ENCODE measurements at places on chromosomes 12 and 14. TPM values are rescaled to one million over a fixed set of nuclear protein-coding genes. Genes with fewer than 3 reads are reported as not detected.

DNA sequence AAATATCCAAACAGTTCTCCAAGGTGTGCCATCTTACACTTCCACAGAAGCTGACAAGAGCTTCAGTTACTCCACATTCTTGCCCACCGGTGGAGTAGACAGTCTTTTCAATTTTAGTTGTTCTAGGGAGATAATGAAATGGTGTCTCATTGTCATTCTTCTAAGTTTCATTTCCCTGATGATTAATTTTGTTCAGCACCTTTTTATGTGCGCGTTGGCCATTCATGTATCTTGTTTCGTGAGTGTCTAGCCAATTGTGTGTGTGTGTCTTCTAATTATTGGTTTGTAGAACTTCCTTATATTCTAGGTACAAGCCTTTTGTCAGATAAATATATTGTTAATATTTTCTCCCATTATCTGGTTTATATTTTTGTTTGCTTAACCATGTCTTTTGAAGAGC is 63.1 kb downstream of the GLT1D1 start:
- DNase-seq = no peak
- H3K4me1 ChIP-seq = no peaks in the 10 kb centered on the region
- H3K27ac ChIP-seq = no peak overlapping the region

DNA sequence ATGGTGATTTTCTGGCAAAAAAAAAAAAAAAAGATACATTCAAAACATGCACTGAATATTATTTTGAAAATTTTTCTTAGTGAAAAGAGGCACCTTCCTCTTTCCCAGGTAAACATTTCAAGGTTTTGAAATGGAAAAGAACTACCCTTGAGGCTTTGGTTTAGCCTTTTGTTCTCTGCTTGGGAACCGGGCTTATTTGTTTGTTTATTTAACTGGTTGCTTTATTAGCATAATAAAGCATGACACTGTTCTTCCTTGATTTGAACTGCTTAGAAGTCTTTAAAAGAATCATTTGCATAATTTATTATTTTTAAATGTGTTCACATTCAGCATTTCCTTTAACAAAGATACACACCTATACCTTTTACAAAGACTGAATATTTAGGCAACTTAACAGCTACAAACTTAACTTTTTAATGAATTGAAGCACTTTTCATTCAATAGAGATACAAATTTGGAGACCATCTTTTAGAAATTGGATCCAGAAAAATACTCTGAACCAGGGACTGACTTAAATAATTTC is 174.5 kb downstream of the FBXL14 start:
- H3K4me1 ChIP-seq = no peaks in the 10 kb centered on the region
- H3K27ac ChIP-seq = no peak overlapping the region
- H3K36me3 ChIP-seq = no peaks in the 10 kb centered on the region

- no peaks in the 10 kb centered on the region for H3K4me1 ChIP-seq
- no peak overlapping the region for H3K4me3 ChIP-seq
- H3K27ac ChIP-seq = no peak overlapping the region
- no peaks in the 10 kb centered on the region for H3K36me3 ChIP-seq
- H3K27me3 ChIP-seq = no peaks in the 10 kb centered on the region
Observed at GRCh38 chr12:99386907-99387306, 260.6 kb upstream of the GARIN6 start.

The SLC25A47 gene
- total RNA-seq = not detected

The RBP5 gene
- total RNA-seq = not detected

DNA sequence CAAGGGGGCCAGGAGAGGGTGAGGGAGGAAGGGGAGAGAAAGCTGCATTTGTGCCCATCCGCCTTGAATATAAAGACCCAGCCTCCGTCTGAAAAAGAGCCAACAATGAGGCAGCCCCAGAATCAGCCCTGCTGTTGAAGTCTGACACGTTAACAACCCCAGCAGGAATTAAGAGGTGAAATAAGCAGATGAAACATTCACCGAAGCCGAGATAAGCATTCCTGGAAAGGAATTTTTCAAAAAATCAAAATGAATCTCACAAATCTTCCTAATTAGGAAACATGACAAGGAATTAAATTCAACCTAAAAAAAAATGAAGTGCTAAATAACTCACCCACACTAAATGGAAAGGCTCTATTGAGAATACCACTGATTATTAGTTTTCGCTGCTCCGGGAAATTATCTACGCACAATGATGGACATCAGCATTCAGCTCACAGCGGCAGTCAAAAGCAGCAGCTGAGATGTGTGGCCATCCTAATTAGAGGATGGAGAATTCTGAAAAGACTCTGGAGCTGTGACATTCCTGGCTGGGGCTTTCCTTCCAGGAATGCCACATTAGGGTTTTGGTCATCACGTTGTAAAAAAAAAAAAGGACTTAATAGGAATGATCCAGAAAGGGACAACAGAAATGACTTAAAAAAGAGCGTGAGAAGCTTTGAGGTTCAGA is 8.2 kb upstream of the PARP11 start:
- no peak overlapping the region for H3K4me3 ChIP-seq
- H3K27ac ChIP-seq = no peak overlapping the region

DNA sequence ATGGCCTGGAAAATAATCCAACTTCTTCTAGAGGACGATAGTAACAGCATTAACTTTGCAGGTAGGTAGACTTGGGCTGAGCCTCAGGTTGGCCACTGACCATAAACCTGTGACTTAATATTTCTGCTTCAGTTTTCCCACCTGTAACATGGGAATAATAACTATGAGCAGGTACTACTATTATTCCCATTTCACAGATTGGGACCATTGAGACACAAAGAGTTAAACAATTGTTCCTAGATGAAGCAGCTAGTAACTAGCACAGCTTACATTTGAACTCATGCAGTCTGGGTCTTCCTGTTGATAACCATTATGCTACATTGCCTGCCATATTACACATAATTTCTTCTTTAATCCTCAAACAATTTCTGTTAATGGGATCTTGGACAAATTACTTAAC is 217.7 kb downstream of the NUAK1 start:
- no peak for DNase-seq
- no peak overlapping the region for H3K4me3 ChIP-seq
- H3K27me3 ChIP-seq = no peaks in the 10 kb centered on the region
- no peaks in the 10 kb centered on the region for H3K4me1 ChIP-seq
- no peak overlapping the region for H3K27ac ChIP-seq

The SERPINA10 gene
- not detected for total RNA-seq

- DNase-seq = no peak
- H3K36me3 ChIP-seq = no peaks in the 10 kb centered on the region
- no peak overlapping the region for H3K4me3 ChIP-seq
- H3K27ac ChIP-seq = no peak overlapping the region
- peaks cover 13% of the 10 kb centered on the region for H3K4me1 ChIP-seq
Observed at GRCh38 chr14:73370561-73370960, 87.8 kb downstream of the NUMB start.

DNA sequence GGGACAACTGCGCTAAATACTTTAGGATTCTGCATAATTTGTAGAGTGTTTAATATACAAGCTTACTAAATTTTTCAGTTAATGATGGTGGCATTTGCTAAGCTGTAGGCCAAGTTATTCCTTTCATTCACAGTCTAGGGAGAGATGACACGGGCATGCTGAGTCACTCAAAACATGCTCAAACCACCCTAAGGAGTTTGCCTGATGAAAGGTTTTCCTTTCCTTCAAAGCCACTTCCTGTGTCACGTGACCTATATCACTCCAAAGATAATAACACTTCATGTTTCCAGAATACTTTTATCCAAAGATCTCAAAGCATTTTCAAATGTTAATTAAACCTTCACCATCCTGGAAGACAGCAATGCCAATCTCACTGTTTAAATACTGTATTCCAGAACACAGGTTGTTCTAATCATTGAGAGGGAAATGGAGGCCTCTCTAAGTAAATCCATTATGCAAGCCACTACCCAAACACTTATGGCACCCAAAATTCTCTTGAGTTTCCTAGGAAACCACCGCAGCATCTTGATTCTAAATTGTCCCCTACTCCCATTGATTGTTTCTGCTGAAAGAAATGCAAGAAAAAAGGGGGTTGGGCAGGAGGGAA is 207.0 kb upstream of the CDKN3 start:
- H3K27ac ChIP-seq = no peak overlapping the region
- no peaks in the 10 kb centered on the region for H3K4me1 ChIP-seq
- no peak for DNase-seq
- H3K27me3 ChIP-seq = no peaks in the 10 kb centered on the region
- H3K4me3 ChIP-seq = no peak overlapping the region

The TCL1B gene
- not detected for total RNA-seq

DNA sequence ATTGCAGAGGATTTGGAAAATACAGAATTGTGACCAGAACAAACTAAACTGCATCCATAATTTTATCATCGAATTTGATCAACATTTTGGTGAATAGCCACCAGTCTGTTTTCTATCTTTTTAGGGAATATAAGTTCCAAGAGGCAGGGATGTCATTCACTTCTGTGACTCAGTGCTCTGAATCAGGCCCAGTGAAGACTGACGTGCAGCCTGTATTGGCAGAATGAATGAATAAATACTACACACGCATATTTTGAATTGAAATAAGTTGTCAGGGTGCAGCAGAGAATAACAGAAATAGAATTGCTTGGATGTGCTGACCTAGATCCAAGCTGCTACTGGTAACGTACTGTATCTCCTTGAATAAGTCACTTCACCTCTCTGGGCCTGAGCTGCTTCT is 1.3 kb upstream of the EMP1 start:
- no peak for DNase-seq
- no peak overlapping the region for H3K27ac ChIP-seq
- no peaks in the 10 kb centered on the region for H3K36me3 ChIP-seq
- H3K4me3 ChIP-seq = no peak overlapping the region

GRCh38 chr12:32273063-32273522 is 126.3 kb upstream of the FGD4 start:
- H3K27ac ChIP-seq = no peak overlapping the region
- H3K36me3 ChIP-seq = no peaks in the 10 kb centered on the region
- H3K4me3 ChIP-seq = no peak overlapping the region
- no peak for DNase-seq
